ENCODE measurements at places on chromosomes 5 and 9.
A peak's percentile ranks its signal among the peaks of the same experiment; 100 is the strongest.

- DNase-seq, result no peak
Observed at GRCh38 chr9:84652496-84653120, 16.9 kb upstream of the NTRK2 start.

GRCh38 chr9:69532396-69532795, 139.8 kb downstream of the APBA1 start:
- DNase-seq, result no peak

DNA sequence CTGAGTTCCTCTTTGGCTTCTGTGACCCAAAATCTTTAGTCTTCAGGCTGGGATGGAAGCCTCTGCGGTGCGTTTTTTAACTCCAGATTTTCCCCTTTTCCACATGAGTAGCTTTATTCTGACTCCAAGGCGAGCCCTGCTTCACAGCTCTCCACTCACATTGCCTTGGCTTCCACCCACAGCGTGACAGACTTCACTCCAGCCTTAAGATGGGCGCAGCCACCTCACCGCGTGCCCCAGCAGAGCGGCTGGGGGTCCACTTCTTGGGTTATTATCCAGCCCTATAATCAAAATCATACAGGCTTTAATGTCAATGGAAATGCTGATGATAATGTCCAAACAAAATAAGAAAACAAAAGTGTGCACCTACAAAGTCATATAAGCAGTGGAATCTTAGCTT, 1.2 kb downstream of the EXOC3 start:
- no peak for DNase-seq

GRCh38 chr9:128092199-128092977, 24.4 kb downstream of the SLC25A25 start:
- DNase-seq, result no peak

GRCh38 chr5:158642879-158643278, 456.8 kb downstream of the EBF1 start:
- no peak for DNase-seq

GRCh38 chr5:150113047-150113744, 26.8 kb upstream of the CSF1R start:
- no peak for DNase-seq

DNA sequence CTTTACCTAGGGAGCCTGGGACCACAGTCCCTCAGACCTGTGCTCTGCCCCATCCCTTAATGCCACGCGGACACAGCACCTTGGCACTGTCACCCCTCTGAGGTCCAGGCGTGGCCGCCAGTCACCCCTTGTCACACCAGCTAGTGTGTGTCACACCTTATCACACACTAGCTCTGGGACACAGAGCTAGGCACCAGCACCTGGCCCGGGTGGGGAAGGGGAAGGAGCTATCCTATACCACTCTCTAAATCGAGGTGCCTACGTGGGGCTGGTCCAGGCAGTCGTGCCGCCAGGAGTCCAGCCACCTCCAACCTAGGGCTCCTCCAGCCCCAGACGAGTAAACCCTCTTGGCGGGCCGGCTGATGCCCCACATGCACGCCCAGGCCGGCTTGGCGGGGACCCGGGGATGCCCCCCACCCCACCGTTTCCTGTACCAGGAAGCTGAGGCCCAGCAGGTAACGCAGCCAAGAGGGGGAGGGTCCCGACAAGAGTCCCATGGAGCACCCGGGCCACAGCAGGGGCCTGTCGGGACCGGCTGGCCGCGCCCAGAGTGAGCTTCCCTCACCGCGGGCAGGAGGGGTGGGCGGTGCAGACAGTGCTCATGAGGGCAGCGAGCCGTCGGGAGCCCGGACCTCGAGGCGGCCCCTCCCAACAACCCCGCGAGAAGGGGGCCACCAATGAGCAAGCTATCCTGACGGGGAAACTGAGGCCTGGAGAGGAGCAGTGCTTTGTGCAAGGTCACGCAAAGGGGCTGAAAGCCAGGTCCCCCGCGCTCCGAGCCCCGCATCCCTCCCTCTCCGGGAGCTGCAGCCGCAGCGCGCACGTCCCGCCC, 550 bp downstream of the CORO2A start:
- DNase-seq, result no peak

- DNase-seq, result no peak
Observed at GRCh38 chr5:65062469-65063083, 293.8 kb downstream of the CWC27 start.

GRCh38 chr5:178630475-178630930, 3.7 kb upstream of the CLK4 start:
- DNase-seq, result no peak

DNA sequence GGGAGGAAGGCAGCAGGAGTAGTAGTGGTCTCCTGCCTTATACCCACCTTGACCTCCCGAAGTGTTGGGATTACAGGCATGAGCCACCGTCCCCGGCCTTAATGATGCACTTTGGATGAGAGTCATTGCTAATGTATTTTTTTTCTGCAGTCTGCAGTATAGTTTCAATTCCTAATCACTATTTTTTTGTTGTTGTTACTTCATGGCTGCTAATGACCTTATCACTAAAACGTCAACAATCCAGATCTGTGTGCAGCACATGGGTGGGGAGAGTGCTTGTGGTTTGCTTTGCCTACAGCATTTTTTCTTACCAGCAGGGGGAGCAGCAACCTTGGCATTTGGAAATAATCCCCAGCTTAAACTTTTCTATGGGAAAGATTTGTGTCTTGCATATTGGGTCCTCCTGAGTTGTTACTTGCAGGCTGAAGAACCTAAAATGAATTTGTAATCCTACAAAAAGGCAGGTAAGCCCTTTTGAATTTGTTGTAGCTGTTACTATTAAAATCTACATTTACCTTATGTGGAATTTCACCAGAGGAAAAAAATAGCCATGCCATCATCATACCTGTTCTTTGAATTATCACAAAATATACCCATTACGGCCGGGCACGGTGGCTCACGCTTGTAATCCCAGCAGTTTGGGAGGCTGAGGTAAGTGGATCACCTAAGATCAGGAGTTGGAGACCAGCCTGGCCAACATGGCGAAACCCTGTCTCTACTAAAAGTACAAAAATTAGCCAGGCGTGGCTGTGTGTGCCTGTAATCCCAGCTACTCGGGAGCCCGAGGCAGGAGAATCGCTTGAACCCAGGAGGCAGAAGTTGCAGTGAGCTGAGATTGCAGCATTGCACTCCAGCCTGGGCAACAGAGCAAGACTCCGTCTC, 6.3 kb upstream of the MED7 start:
- no peak for DNase-seq

- no peak for DNase-seq
Observed at GRCh38 chr5:131654309-131654708, 19.3 kb upstream of the RAPGEF6 start.

DNA sequence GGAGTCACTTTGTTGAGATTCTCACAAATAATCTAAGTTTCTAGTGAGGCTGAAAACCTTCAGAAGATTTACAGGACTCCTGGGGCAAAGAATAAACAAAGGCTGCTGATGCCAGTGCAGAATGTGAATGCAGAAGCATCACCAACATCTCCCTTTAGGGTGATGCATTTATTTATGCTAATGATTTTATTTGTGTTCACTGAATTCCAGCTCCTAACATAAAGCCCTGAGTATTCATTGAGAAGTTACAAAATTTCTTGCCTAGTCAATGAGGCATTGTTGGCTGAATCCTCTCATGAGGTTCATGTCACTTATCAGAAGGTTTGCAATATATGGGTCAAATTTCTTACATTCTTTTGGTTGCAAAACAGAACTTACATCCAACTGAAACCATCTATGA, 70.0 kb downstream of the GRIN3A start:
- DNase-seq, result no peak

- DNase-seq, result peak; percentile 48
Observed at GRCh38 chr9:92723299-92723625, 41.4 kb downstream of the BICD2 start.

- no peak for DNase-seq
Observed at GRCh38 chr9:27142299-27142930, 33.4 kb downstream of the TEK start.

DNA sequence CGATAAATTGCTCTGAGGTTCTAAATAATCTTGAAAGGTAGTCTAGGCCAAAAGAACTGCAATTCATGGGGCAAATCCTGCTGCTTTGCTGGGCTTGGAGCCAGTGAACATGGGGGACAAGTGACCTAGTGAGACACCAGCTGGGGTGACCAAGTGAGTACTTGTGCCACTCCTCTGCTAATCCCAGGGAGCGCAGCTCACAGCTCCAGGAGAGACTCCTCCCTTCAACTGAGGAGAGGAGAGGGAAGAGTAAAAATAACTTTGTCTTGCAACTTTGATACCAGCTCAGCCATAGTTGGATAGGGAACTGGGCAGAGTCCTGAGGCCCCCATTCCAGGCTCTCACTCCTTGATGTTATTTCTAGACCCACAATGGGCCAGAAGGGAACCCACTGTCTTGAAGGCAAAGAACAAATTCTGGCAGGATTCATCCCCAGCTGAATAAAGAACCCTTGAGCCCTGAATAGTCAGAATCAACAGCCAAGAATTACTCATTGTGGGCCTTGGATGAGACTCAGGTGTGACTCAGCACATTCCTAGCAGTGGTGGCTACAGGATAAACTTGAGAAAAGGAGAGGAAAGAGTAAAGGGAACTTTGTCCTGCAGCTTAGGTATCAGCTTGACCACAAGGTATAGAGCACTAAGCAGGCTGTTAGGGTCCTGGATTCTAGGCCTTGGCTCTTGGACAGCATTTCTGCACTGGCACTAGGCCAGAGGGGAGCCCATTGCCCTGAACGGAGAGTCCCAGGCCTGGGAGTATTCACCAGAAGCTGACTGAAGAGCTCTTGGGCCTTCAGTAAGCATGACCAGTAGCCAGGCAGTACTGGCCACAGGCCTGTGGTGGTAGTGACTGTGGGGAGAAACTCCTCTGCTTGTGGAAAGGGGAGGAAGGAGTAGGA, 288.3 kb upstream of the CDH18 start:
- DNase-seq, result no peak

GRCh38 chr5:155885199-155885598, 441.8 kb upstream of the SGCD start:
- no peak for DNase-seq

- no peak for DNase-seq
Observed at GRCh38 chr5:140259500-140259899, 43.4 kb downstream of the PFDN1 start.

DNA sequence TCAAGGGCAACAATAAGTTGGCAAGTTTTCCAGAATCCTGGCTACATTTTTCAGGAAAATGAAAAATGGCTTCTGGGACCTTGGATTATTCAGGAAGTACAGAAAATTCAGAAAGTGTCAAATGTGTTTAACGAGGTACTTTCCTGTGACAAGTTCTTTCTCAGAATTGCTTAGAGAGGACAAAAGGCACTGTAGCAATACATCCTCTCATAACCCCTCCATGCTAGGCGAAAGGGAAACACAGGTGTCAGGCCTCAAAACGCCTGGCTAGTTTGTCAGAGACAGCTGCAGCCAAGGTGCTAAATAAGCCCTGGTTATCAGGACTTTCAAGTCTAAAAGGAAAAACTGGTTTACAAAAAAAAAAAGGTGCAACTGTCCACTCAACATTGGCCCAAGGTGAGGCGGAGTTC, 115.2 kb downstream of the GNAQ start:
- DNase-seq, result no peak

GRCh38 chr9:68913054-68913453, 100.9 kb downstream of the PRKACG start:
- no peak for DNase-seq

Measured in nucleus accumbens (tissue), 56 donors.